Lower leg skin (tissue), 4 donors: ENCODE measurements at places on chromosomes 6 and 20.
A peak's percentile ranks its signal among the peaks of the same experiment; 100 is the strongest.

- no peak for DNase-seq
These were observed 10.4 kb downstream of the SRXN1 start for GRCh38 chr20:642398-643174.

GRCh38 chr6:14867802-14868201, 378.1 kb upstream of the JARID2 start:
- DNase-seq: no peak

GRCh38 chr20:56389807-56390206, 2.2 kb downstream of the AURKA start:
- no peak for DNase-seq

DNA sequence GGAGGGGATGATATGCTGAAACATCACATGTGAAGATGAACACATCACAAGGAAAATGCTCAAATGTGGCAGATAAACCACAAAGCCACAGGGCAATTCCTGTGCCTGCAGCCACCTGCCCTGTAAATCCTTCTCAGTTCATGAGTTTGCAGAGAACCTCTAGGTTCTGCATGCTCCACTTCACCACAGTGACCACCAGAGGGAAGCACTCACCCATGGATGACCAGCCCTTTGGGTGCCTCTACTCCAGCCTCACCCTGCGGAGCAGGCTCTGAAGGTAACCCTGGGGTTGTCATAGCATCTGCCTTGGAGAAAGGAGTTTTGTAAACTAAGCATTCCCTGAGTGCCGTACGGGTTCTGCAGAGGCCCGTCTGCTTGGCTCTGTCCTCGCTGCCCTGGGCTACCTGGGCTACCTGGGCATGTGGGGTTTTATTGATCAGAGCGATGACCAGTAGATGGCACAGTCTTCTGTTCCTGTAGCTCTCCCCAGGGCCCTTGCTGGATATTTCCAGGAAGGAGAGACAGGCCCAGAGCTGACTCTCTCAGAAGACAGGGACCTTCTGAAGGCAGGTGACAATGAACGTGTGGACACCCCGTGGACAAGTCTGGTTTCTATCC, 31.7 kb upstream of the CST1 start:
- no peak for DNase-seq

DNA sequence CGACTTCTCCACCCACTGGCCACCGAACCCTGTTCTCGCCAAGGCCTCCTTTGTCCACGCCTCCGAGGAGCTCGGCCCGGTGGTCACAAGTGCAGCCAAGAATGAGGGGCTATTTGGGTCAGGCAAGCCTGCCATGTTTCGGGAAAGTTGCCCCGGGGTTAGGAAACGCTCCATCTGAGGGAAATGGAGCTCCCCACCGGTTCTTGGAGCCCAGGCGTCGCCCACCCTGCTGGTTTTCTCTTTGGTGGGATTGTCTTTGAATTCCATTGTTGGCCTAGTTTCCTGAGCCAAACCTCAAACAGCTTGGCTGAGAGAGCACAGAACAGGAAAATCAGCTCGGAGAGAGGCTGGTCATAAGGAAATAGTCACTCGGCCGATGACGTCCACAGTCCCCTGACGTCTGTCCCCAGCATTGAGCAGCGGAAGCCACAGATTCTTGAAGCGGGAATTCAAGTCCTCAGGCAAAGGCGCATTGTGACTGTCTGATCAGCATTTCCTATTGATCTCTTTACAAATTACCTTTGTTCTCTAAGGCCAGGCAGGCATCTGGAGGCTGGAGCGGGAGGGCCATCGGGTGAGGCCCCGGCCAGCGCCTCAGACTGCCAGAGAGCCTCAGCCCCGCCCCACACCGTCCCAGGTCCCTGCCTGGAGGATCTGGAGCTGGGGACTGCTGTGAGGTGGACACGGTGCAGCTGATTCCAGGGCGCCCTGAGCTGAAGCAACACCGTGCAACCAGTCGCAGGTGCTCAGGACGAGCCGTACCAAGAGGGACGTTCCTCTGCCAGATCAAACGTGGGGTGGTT, 138.6 kb downstream of the DLL1 start:
- peak; percentile 56 for DNase-seq

- DNase-seq: no peak
These were observed 6.2 kb downstream of the RNF217 start for GRCh38 chr6:124968401-124968800.

- no peak for DNase-seq
These were observed 25.1 kb downstream of the TMEM200A start for GRCh38 chr6:130390890-130391289.

DNA sequence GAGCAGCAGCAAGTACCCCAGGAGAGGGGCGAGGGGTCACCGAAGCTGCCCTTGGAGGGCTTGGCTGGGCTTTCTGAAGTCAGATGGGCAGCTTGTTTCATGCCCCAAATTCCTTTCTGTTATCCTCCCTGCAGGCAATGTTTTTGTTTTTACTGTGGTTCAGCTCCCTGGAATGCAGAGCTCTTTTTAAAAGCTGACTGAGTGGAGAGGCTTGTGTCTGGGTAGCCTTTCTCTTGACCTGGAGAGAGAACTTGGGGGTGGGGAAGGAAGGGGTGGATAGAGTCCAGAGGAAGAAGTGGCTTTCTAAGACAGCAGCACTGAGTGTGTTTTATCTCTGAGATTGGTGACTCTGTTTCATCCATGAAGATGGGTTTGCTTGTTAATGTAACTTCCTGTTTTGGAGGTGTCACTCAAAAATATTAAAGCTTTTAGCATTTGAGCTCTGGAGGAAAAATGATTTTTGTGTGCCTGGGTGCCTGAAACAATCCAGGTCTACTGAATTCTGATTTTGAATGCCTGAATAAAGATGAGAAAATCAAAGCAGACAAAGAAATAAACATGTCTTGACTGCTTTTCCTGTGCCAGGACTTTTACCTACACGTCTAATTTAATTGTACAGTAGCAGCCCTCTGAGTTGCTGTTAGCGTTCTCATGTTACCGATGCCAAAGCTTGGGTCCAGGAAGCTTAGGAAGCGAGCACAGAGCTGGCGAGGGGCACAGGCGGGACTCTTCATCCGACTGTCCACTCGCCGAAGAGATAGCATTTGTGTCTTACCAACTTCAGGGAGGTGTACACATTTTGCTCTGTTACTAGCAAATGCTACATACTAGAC, 78.2 kb upstream of the EEF1E1 start:
- DNase-seq: no peak

DNA sequence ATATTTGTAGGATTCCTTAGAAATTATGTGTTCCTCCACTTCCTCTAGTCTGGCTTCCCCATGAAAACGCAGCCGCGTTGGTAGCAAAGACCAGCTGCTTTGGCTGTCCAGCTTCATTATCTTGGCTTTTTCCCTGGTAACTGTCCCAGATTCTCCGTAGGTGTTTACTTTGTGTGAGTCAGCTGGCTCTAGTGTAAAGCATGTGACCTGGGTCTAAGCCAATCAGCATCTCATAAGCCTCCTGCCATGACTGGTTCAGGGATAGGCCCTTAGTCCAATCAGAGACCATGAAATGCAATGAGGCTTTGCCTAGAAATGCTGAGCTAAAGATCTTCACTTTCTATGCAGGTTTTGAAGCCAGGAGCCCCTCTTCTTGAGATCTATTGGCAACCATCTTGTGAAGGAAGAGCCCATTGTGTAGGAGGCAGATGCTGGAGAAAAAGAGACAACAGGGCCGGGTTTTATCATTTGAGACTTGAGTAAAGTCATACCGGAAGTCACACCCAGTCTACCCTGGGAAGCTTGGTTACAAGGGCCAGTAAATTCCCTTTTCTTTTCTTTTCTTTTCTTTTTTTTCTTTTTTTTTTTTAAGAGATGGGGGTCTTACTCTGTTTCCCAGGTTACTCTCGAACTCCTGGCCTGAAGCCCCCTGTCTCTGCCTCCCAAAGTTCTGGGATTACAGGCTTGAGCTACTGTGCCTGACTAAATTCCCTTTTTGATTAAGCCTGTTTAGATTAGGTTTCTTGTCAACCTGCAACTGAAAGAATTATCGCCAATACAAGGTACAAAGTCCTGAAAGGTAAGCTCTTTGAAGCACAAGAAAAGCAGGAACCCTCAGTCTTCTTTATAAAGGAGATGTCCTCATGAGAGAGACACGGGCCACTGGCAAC, 256.5 kb upstream of the RREB1 start:
- DNase-seq: no peak

DNA sequence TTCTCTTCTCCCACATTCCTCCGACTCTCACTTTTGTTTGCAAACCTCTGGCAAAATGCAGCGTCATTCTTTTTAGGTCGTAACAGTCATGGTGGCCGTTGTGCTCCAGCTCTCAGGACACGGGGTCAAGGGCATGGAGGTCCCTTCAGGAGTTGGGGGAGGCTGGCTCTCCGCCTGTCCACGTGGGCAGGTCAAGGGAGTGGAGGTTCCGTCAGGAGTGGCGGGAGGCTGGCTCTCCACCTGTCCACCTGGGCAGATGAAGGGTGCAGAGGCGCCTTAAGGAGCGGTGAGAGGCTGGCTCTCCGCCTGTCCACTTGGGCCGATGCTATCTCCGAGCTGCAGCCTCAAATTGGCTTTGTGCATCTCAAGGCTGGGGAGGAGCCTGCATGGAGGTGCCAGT, 98.0 kb downstream of the ERMARD start:
- DNase-seq: no peak

DNA sequence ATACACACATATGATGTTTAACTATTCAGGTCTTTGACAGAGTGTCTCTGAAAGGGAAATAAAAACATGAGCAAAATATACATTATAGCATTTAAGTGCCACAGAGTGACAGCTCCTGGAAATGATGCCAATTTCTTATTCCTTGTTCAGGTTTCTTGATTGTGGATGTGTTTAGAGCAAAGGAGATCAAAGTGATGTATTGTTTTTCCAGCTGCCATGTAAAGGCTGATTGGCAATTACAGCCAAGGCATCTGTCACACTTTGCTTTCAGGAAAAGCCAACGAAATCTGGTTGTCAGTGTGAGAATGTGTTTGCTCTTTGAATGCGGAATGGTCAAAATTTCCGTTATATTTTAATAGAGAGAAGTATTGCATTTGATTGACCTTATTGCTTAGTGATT, 347.8 kb upstream of the FLRT3 start:
- DNase-seq: no peak

DNA sequence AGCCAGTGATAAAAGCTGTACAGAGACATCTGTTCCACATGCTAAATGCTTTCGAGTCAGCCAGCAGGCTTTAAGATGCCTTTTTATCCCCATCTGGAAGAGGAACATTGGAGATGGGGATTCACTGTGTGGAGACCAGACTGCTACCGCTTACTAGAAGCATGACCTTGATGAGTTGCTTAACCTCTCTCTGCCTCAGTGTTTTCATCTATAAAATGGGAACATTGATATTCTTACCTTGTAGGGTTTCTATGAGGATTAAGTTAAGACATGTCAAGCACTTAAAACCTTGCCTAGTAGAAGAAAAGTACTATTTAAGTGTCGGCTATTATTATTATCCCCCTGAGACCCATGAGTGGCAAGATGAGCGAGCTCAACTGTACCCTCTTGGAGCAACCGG, 165.3 kb upstream of the SNX9 start:
- DNase-seq: no peak

GRCh38 chr6:97049253-97050011, 124.9 kb downstream of the KLHL32 start:
- no peak for DNase-seq

DNA sequence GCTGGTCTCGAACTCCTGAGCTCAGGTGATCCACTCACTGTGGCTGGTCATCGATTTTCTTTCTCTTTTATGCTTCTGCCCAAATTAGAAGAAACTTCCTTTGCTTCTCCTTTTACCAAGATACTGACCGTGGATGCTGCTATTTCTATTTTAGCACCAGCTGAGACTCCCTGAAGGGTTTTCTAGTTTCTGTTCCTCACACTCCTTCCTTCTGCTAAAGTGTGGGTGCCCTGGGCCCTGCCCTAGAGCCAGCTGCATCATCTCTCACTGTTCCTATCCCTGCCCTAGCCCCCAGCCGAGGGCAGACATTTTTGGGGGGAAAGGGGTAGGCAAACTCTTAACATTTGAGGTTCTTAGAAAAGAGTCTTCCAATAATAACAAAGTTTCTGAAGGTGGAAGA, 6.3 kb downstream of the SMOC2 start:
- no peak for DNase-seq

DNA sequence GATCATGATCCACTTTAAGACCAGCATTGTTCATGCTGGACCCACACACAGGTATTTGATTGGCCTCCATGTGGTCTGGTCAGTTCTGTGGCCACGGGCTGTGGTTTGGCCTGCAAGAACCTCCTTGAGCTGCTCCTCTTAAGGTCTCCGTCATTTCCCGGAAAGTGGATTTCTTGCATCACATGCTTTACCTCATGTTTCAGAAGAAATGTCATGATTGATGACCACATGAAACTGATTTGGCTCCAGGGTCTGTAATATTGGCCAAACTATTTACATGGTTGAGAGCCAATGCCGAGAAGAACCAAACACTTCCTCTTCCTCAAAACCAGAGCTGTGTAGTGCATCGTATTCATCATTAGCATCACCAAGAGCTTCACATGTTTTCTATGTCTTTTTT, 13.2 kb upstream of the RSPH3 start:
- no peak for DNase-seq

DNA sequence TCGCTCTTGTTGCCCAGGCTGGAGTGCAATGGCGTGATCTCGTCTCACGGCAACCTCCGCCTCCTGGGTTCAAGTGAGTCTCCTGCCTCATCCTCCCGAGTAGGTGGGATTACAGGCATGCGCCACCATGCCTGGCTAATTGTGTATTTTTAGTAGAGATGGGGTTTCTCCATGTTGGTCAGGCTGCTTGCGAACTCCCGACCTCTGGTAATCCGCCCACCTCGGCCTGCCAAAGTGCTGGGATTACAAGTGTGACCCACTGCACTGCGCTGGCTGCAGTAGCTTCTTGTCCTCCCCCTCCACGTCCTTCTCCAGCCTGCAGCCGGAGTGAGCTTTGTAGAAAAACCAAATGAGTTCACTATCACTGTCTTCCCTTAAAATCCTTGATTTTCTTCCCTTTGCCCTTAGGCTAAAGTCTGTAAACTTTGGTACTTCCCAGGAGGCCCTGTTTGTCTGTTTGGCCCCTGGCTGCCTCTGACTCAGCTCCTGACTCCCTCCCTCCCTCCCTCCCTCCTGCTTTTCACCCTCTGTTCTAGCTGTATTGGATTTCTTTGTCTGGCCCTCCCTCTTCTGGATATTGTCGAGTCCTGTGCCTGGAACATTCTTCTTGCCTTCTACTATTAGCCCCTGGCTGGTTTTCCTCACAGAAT, 12.9 kb downstream of the PARD6B start:
- DNase-seq: peak; percentile 62

- no peak for DNase-seq
These were observed 87.9 kb upstream of the PRND start for GRCh38 chr20:4633780-4634179.

- no peak for DNase-seq
These were observed 24.6 kb downstream of the USP45 start for GRCh38 chr6:99490608-99491007.

- DNase-seq: no peak
These were observed 24.0 kb upstream of the ARMH2 start for GRCh38 chr6:24822696-24823095.

GRCh38 chr6:129321303-129321702, 388.7 kb downstream of the ARHGAP18 start:
- no peak for DNase-seq

- DNase-seq: no peak
These were observed 3.0 kb downstream of the YWHAB start for GRCh38 chr20:44888226-44889103.
